Thyroid gland (tissue), 4 donors: ENCODE measurements at places on chromosomes 2 and 18. TPM values are rescaled to one million over a fixed set of nuclear protein-coding genes. Genes with fewer than 3 reads are reported as not detected.

VWC2L gene
- not detected for total RNA-seq

SH3RF3 gene
- 2.8 TPM for total RNA-seq

AQP12A gene
- not detected for total RNA-seq

CPO gene
- total RNA-seq, result 1.1 TPM

RSAD2 gene
- total RNA-seq, result 1.9 TPM

ITGB6 gene
- 17.2 TPM for total RNA-seq

CHRNA1 gene
- total RNA-seq, result not detected

CLEC4F gene
- total RNA-seq, result not detected

CHRNG gene
- total RNA-seq, result not detected

AFF3 gene
- total RNA-seq, result 0.54 TPM

GRCh38 chr18:25283781-25284180 lies 68.2 kb downstream of the ZNF521 start:
- no peak for DNase-seq

- no peak for DNase-seq
Observed at GRCh38 chr2:122157158-122157557, 401.7 kb downstream of the TSN start.

- no peak for DNase-seq
Observed at GRCh38 chr2:2825516-2826208, 494.6 kb upstream of the MYT1L start.

- DNase-seq, result no peak
Observed at GRCh38 chr18:6396847-6397246, 17.9 kb downstream of the L3MBTL4 start.

GRCh38 chr18:39835303-39836030 lies 2119.6 kb upstream of the PIK3C3 start:
- DNase-seq, result no peak

- peak; percentile 40 for DNase-seq
Observed at GRCh38 chr2:207629553-207629952, 4.4 kb upstream of the METTL21A start.

- no peak for DNase-seq
Observed at GRCh38 chr2:64337314-64337713, 116.6 kb upstream of the LGALSL start.

DNA sequence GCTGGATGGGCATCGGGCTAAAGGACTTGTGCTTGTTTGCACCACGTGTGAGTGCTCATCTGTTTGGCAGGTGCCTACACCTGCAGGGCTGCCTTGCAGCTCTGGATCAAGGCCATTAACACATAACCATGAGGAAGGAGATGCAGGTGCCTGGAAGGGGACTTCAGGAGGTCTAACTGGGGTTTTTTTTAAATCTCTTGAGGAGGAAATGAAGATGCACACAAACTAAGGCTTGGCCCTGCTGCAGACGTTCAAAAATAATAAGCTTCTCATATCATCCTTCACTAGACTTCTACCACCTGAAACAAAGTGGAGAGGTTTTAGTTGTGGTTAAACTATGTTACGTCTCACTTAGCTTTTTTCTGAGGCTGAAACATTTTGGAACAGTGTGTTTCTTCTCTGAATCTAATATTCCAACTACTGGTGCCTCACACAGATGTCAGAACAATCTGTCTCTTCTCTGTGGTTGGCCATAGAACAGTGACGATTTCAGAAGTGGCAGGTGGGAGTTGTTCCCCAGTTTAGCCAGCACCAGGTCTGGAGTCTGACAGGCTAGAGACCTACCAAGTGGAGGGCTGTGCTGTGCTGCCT lies 36.5 kb downstream of the BCL2L11 start:
- DNase-seq, result peak; percentile 60

DNA sequence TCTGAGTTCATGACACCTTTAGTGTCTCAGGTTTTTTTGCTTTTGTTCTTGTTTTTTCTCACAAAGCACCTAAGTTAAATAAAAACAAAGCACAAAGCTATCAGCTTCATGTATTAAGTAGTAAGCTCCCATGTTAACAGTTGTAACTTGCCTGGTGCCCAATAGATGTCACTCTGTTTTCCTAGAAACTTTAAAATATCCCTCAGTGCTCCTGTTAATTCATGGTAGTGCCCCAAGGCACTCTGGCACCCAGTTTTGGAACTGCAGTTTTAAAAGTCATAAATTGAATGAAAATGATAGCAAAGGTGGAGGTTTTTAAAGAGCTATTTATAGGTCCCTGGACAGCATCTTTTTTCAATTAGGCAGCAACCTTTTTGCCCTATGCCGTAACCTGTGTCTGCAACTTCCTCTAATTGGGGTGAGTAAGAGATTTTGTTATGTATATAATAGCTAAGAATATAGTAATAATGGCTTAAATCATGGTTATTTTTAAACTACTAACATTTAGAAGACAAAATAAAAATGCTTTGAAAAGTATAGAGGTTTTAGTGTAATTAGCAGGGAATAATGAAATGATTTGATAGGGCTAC lies 555.0 kb upstream of the TMEFF2 start:
- no peak for DNase-seq

DNA sequence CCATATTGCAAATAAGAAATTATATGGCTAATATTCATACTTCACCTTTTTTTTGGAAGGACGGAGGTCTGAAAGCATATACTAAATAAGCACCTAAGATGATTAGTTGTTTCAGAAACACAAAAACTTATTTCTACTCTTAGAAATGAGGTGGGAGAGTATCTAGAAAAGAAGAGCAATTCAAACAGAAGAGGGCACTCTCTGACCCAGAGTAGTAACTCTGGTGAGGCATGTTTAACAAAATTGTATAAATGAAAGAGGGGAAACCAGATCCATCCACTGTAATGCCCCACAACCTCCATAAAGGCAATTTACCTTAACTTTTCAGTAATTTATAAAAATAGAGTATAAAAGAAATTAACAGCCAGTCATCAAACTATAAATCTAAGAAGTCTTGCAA lies 669.6 kb upstream of the VRK2 start:
- DNase-seq, result no peak

DNA sequence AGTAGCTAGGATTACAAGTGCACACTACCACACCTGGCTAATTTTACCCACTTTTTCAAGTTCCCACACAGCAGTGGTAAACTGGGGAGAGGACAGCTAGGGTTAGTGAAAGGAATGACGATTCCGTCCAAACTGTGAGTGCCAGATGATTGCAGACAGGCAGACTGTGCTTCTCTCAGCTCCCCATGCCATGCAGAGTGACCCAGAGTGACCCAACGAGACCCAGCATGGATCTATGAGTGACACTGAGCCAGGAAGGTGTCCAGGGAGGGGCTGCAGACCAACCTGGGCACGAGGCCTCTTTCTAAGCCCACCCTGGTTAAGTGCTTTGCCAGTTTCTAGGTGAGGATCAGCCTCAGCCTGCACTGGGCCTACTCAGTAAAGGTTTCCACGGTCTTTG lies 7.7 kb upstream of the KLF11 start:
- DNase-seq, result no peak

DNA sequence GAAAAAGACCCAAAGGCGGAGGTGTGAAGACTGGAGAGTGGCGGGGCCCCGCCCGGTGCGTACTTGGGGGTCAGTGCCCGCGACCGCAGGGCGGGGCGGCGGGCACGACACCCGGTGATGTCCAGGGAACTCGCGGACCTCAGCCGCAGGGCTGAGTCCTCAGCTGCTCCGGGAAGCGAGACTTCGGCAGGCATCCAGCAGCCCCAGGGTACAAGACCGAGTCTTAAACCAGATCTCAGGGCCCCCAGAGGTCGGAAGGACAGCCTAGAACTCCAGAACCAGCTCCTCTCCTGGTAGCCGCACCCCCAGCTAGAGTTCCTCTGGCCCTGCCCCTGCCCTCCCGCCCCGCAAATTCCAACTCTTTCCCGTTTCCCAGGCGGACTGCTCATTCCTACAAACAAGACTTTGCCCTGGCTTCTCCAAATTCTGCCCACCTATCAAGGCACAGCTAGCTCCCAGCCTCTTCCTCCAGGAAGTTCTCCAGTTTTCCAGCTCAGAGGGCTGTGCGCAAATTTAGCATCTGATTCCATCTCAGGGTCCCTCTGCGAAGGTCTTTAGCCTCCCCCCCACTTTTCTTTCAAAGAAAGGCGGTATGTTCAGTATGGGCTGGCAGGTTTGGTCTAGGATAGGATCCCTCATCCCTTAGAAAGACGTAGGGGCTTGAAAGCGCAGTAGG lies 26.0 kb upstream of the NOTO start:
- DNase-seq, result peak; percentile 41

- DNase-seq, result peak; percentile 35
Observed at GRCh38 chr2:96859099-96859649, 1.4 kb upstream of the ANKRD39 start.

GRCh38 chr2:239459056-239459455 lies 58.2 kb upstream of the HDAC4 start:
- DNase-seq, result no peak

DNA sequence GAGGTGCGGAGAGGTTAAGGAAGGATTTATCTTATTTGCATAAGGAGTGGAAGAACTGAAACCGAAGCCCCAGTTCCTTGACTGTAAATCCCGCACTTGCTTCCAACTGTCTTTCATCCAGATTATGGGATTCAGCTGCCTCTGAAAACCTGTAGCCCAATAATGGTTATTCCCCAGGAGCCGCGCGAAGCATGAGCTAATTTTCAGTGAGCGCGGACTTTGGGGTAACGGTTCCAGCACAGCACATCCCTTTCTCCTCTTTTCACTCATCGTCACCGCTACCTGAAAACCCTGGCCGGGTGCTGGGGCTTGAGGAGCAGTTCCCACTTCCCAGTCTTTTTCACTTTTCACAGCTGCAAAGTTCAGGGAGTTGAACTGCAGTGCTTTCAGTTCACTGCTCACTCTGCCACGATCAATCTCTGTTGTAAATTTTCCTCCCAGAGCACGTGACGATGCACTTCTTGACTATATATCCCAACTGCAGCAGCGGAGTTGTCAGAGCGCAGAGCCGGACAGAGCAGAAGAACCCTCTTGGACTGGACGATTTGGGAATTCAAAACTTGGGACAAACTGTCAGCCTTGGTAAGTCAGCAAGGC lies at the start of gene KCNE4:
TSS of gene KCNE4 (plus strand) at position 498 of the 597 bp plus-strand sequence. CDS start 641 bp downstream, outside the sequence.
- peak; percentile 55 for DNase-seq

DNA sequence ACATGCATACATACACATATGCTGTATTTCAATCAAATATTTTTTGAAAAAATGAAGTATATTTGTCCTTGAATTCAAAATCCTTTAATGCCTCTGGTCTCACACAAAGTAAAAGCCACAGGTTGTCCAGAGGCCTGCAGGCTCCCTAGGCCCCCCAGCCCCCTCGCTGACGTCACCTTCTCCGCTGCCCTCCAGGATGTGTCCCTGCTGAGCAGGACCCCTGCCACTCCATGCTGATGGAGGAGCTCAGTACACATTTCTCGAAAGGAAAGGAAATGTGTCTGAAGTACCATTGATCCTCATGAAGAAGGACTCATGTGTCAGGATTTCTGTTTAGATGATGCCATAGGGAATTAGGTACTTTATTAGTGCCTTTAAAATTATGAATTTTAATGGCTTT lies 212.1 kb downstream of the LDLRAD4 start:
- no peak for DNase-seq

DNA sequence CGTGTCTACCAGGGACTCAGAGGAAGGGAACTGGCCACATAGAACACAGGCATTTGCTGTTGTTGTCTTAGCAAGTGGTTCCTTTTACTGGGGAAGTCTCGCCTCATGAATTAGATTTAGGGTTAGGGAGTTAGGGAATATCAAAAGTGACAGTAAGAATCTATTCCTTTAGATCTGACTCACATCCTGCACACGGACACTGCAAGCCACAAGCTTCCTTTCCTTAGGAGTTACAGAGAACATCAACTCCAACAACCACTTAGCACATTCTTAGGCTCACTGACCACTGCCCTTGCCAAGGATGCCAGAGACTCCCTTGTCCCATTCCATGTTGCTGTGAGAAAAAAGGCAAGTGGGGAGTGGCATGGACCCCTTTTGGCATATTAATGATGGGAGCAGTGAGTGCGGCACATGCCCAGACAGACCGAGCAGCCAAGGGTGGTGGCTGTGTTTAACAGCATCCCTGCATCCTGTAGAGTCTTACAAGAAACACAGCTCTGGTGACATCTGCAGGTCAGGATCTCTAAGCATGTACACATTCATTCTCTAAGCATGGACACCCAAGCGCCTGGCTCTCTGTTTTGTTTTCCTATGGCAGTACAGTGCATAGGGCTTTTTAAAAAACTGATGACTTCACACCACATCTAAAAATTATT lies 745.6 kb upstream of the RAB6C start:
- peak; percentile 9 for DNase-seq

- DNase-seq, result no peak
Observed at GRCh38 chr2:26356771-26357170, 10.2 kb upstream of the ADGRF3 start.

GRCh38 chr2:128973566-128973965 lies 654.9 kb upstream of the HS6ST1 start:
- no peak for DNase-seq

DNA sequence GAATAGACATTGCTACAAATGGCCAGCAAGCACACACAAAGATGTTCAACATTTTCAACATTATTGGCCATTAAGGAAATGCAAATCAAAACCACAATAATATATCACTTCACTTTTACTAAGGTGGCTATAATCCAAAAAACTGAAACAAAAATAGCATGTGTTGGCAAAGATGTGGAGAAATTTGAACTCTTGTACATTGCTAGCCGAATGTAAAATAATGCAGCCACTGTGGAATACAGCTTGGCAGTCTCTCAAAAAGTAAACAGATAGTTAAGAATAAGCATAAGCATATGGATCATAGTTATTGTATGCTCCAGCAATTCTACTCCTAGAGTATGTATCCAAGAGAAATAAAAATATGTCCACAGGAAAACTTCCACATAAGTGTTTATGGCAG lies 192.5 kb downstream of the EN1 start:
- DNase-seq, result no peak

- DNase-seq, result no peak
Observed at GRCh38 chr18:61702007-61702406, 190.8 kb downstream of the RNF152 start.

DNA sequence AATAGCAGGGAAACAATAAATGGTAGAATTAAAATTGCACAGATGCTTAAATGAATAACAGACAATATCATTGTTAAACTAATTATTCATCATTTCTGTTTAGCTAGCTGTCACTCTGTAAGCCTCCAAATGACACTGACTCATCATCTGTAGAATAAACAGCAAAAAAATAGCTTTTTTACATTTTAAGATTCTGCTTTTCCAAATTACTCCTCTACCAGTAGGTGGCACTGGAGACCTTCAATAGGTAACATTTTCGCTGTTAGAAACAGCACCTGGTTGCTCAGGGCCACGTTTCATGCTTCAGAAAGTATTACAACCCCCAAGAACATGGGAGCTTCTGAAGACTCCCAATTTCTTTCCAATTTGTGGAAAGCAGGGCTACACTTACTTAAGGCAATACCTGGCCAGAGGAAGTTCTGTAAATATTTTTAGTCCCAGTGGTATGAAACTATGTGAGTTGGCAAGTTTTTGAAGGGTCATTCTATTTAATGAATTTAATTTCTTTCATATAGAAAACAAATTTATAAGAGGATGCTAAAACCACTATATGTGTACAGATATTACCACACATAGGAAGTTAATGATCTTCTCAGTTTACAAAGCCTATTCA lies 45.4 kb downstream of the TTN start:
- DNase-seq, result peak; percentile 21

- DNase-seq, result no peak
Observed at GRCh38 chr18:3209859-3210569, 9.8 kb downstream of the MYOM1 start.

GRCh38 chr2:156470975-156471583 lies 34.9 kb downstream of the GPD2 start:
- DNase-seq, result no peak
